ENCODE measurements at places on chromosomes 6 and 20.

- DNase-seq, result no peak
Observed at GRCh38 chr6:112413780-112414179, 66.7 kb downstream of the RFPL4B start.

DNA sequence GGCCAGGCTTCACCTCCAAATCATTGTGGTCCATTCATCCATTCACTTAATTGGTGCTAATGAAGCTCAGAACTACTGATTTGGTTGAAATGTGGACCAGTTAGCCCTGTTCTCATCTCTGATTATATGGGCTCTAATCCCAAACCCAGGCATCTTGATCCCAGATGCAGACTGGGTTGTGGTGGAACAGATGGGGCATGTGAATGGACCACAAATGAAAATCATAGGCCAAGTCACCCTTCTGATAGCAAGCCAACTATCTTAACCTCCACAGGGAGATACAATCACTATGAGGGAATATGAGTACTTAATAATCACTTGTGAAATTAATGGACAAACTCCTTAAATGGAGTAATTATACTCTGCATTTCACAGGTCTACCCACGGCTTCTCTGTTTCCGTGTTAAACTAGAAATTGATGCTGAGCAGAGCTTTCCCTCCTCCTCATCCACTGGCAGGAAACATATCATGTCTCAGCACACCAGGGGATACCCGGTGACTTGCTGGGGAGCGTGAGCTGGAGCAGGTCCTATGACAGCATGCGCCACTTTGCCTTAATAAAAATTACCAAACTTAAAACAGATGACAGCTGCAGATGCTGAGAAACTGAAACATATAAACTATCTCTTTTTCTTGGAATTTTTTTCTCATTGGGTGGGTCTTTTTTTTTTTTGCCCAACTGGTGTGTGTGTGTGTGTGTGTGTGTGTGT, 108.8 kb upstream of the HEY2 start:
- no peak for DNase-seq

DNA sequence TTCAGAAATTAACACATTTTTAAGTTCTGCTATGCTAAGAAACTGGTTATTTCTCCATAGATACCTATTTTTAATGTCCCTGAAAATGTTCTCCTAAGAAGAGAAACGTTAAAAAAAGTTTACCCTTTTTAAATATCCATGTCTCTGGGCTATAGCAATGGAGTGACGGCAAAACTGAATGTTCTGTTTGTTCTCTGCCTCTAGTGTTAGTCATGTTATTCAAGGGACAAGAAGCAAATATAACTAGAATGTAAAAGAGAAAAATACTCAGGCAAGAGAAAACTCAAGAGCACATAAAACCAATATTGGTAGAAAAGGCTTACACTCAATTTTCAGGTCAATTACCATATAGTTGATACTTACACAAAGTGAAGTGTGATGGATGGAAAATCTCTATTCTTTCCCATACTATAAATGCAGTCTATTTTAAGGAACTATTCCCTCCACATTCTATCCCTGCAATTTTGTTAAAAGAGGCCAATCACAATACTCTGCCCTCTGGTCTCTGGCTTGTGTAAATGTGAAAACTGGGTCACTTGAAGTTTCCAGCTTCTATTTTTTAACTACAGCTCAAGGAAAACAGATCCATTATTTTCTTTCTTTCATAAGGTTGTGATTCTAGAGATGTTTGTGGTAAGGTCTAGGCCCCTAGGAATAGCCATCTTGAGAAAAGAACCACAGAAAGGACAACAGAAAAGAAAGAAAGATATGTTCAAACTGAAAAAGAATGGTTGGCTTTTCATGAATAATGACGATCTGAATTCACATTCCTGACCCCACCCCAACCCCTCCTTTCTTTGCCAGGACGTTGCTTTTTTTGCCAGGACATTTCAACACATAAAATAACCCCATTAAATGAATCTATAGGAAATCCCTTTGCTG, 200.3 kb upstream of the FAM83B start:
- DNase-seq, result no peak

DNA sequence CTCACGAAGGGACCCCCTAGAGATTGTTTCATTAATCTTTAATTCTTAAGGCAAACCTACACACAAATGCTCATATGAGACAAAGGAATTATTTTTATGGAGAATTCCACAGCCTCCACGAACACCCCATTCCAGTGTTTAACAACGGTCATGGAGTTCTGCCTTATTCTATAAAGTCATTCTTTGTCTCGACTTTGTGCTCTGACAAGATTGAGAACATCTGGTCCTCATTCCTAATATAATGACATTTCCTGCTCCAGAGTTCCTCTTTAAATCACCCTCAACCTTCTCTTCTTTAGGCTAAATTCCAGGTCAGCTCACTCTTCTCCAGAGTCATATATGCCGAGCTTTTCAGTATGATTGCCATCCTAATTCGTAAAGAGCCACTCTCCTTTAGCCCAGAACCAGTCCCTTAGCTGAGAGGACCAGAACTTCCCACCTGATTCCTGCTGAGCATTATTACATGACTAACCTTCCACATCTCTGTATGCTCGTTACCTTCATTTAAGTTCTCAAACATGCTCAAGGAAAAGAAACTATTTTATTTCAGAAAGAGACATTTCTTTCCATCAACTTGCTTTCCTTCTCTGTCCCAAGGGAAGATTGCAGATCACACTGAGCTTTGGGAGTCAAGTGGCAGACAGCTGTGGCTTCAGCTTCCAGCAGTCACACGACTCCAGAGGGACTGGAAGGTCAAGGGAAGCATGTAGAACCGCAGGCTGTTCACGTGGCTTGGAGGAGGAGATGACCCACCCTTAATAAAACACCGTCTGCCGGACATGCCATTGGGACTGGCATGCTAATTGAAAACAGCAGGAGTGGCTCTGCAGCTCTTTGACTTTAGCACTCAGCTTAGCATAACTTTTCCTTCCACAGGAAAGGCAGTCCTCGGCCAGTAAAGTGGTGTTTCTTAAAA, 467.1 kb upstream of the HSF2 start:
- DNase-seq, result no peak

DNA sequence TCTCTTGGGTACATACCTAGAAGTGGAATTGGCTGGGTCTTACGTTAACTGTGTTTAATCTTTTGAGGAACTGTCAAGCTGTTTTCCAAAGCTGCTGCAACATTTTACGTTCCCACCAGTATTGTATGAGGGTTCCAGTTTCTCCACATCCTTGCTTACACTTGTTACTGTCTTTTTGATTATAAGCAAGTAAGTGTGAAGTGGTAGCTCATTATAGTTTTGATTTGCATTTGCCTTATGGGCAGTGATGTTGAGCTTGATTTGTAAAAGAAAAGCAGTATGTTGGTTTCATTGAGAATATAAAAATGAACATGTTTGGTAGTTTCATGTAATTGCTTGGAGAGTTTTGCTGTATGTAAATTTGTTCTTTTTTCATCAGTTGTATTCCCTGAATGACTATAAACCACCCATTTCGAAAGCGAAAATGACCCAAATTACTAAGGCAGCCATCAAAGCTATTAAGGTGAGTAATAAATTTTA, 40.4 kb downstream of the SCAF8 start:
- no peak for DNase-seq

GRCh38 chr20:2093159-2093781, 8.4 kb upstream of the STK35 start:
- DNase-seq, result no peak

- DNase-seq, result no peak
Observed at GRCh38 chr6:52516943-52517342, 59.9 kb downstream of the TRAM2 start.

DNA sequence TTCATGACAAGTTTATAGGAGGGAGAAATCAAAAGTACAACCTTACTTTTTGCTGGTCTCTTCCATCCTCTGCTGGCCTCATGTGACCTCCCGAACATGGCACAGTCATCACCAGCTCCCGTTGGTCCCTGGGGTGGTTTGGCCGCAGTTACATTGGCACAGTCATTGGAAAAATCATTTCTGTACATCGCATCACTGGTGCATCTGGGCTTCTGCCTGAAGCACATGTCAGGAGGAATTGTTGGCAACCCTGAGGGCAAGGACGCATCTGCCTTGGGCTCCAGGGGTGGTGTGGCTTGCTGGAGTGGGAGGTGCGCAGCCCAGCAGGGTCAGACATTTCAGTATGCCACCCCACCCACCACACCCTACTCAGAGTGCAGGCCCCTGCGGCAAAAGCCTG, 162.9 kb upstream of the SLC24A3 start:
- DNase-seq, result no peak

DNA sequence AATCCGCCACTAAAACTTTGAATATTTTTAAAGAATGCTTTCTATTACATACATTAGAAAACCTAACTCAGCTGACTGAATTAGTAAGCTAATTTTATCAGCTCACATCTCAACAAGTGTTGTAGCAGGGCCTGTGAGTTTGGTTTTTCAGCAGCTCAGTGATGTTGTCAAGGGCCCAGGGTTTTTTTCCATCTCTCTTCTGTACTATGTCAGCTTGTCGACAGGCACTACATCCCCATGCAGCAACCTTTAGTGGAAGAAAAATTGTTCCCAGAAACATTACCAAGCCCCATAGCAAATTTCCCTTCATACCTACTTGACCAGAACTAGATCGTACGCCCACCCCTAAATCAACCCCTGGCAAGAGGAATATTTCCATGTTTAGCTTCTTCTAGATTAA, 170.3 kb upstream of the TNFAIP3 start:
- DNase-seq, result no peak

GRCh38 chr20:62651285-62652021, 9.2 kb downstream of the SLCO4A1 start:
- DNase-seq, result no peak

- no peak for DNase-seq
Observed at GRCh38 chr6:158560836-158561320, 987 bp downstream of the TMEM181 start.

DNA sequence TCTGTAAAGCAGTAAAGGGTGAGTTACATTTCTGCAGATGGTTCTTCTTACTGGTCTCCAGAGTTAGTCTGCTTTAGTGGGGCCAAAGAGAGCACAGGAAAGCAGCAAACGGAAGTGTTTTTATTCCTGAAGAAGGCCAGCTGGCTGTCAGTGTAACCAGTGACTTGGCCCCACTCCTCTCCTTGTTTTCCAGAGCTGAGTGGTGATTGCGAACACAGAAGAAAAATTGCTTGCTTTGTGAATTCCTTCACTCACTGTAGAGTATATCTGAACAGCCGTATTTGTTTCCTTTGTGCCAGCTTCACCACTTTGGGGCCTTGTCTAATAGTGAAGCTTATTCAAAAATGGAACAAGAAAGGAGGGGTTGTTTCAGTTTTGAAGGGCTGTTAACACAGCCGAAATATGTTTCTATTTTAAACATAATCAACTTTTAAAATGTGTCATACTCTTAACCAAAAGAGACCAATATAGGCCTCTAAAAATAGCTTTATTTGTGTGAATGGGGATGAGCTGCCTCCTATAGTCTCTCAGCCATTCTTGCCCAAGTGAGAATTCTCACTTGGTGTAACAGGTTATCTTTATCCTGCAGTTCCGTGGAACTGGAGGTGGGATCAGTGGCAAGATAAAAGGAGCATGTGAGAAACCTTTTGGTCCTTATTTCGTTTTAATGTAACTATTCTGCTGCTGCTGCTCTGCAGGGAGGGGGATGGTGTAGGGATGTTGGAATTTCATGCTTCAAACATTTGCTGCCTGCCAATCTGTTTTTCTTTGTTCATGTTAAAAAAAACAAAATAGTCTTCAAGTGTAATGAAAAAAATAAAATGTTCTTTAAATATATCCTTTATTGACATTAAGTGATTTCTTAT, 37.8 kb downstream of the ZC2HC1B start:
- DNase-seq, result no peak

DNA sequence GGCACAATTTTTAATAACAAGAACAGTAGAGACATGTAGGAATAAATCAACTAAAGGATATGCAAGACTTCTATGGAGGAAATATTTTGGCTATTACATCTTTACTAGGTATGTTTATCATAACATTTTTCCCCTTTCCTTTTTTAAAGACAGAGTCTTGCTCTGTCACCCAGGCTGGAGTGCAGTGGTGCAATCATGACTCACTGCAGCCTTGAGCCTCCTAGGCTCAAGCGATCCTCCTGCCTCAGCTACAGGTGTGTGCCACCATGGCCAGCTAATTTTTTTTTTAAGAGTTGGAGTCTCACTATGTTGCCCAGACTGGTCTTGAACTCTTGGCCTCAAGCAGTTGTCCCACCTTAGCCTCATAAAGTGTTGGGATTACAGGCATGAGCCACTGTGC, 37.0 kb downstream of the AKAP7 start:
- DNase-seq, result no peak

- no peak for DNase-seq
Observed at GRCh38 chr20:48875233-48875913, 46.1 kb upstream of the ARFGEF2 start.

DNA sequence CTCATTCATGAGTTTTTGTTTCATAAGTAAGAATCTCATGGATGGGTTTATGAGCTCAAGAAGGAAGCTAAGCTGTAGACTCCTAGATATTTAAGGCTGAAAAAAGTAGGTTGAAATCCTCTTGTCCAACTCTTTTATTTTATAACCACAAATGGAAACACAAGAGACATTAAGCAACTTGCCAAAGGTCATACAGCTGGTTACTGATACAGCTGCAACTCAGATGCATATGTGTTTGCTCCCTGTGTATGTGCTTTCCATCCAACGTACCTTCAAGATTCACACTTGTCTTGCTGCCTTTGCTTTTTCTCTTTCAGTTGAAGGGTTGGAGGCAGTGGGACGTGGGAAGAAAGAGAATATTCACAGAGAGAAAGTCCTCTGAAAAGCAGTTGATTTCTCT, 153.5 kb upstream of the STMND1 start:
- no peak for DNase-seq

DNA sequence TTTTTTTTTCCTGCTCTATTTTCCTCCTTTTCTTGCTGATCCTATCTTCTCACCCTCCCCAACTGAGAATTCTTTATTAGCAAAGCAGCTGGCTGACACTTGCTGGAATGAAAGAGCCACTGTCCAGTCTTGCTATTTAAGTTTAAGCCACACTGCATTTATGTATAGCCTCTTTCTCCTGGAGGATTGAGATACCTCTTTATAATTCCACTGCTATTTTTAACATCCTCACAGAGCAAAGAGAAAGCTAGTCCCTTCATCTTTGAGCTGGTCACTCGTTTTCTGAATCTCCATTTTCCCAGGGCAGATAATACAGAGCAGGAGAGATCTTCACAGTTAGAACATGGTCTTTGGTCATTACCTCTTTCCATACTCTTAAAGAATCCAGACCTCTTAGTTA, 36.0 kb upstream of the EEF1A1 start:
- no peak for DNase-seq

DNA sequence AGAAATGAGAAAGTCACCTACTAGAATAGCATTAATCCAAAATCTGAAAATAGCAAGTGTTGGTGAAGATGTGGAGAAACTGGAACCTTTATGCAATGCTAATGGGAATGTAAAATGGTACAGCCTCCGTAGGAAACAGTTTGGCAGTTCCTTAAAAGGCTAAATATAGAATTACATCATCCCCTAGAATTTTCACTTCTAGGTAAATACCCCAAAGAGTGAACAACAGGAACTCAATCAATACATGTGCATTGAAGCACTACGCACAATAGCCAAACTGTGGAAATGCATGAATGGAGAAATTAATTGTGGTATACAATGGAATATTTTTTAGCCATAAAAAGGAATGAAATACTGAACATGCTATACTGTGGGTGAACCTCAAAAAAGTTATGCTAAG, 982.0 kb upstream of the FLRT3 start:
- no peak for DNase-seq
